ENCODE measurements at places on chromosomes 5 and 9.

DNA sequence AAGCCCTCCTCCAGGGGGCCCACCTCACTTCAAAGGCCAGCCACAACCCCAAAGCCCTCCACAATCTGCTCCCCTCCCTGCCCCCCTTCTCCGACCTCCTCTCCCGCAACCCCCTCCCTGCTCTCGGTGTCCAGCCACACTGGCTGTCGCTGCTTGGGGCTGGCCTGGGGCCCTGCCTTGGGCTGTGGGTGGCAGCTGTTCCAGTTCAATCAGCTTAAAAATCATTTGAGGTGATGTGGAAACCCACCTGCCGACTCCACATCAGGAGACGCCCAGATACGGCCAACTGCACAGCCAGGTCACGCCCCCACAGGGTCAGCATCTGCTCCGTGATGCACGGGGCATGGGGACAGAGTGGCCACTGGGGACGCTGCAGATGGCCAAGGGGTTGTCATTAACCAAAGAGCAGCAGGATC, 107.0 kb upstream of the MVB12B start:
- DNase-seq, result no peak

GRCh38 chr5:176171171-176171760, 67.0 kb upstream of the SIMC1 start:
- no peak for DNase-seq

DNA sequence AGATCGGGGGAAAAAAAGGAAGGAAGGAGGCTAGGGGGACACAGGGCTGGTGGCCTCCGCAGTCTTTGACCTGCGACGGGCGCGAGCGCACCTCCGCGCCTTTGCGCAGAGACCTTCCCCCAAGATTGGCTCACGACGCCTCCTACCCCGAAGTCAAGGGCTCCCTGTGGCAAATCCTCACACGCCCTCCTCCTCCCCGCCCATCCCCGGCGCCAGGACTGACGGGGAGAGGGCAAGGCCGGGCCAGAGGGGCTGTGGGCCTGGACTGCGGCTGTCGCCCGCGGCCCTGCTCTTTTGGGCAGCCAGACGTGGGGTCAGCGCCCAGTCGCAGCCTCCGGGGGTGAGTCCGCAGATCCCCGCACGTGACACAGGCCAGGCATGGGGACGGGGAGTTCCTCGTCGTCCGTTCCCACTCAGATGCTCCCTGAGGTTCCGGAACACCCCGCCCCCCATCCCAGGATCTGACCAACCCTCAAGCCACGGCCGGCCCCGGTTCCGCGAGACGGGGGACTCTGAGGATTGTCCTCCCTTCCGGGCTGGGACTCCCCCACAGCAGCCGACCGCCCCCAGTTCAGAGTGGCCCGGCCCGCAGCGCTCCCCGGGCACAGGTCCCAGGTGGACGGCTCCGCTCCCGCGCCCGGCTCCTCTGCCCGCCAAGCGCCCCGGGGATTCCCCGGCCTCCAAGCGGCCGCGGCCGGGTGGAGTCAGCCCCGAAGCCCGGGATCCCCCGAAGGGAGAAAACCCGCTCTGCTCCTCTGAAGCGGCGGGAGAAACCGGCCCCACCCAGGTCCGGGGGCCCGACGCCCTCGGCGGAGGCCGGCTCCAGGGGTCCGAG, 543 bp upstream of the ANKRD33B start:
- peak; percentile 42 for DNase-seq

DNA sequence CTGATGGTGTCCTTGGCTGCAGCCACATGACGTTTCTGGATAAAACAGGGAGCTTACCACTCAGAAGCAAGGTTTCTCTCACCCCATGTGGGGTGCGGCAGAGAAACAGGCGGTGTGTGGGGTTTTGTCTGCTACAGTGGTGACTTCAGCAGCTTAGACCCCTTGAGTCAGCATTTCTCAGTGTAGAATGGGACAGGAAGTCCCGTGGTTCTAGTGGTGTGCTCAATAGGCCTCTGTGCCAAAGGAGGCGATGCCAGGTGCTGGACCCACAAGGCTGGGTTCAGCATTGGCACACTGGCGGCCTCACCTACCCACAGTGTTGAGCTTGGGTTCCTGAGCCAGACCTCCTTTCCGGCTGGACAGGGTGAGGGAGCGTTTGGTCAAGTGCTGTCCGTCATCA, 125.2 kb upstream of the SMIM23 start:
- no peak for DNase-seq

GRCh38 chr5:2607598-2607997, 143.9 kb downstream of the IRX2 start:
- no peak for DNase-seq

- no peak for DNase-seq
These were observed 229.0 kb upstream of the PANK3 start for GRCh38 chr5:168808051-168808616.

- DNase-seq, result no peak
These were observed 116.4 kb upstream of the FST start for GRCh38 chr5:53364061-53364460.

DNA sequence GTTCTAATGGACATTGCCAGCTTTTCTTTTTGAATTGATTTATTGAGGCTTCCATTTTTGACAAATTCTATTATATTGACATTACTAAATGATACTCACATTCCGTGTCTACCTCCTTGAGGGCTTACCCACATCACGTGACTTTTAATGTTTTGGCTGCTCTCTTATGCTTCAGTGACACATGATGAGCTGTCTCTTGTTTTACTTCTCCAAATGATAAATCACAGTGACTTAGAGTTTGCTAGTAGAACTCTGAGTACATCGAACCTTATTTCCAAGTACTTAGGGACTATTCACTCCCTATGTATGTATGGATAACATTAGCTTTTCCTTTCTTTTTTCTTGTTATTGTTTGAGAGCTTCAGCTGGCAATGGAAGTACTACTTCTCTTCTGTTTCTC, 169.8 kb upstream of the KCNN2 start:
- DNase-seq, result no peak

DNA sequence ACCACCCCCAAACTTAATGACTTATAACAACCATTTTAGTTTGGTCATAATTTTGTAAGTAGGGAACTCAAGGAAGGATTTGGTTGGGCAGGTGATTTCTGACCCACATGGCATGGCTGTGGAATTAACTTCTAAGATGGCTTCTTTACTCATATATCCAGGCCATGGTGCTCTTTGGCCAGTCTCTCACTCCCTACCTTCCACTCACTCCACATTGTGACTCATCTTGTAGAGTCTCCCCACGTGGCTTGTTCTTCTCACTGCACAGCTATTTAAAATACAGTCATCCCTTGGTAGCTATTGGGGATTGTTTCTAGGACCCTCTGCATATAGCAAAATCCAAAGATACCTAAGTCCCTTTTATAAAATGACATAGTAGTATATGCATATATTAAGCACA, 76.6 kb upstream of the MAST4 start:
- DNase-seq, result no peak

- DNase-seq, result no peak
These were observed 112.8 kb upstream of the ELL2 start for GRCh38 chr5:96074460-96074859.

DNA sequence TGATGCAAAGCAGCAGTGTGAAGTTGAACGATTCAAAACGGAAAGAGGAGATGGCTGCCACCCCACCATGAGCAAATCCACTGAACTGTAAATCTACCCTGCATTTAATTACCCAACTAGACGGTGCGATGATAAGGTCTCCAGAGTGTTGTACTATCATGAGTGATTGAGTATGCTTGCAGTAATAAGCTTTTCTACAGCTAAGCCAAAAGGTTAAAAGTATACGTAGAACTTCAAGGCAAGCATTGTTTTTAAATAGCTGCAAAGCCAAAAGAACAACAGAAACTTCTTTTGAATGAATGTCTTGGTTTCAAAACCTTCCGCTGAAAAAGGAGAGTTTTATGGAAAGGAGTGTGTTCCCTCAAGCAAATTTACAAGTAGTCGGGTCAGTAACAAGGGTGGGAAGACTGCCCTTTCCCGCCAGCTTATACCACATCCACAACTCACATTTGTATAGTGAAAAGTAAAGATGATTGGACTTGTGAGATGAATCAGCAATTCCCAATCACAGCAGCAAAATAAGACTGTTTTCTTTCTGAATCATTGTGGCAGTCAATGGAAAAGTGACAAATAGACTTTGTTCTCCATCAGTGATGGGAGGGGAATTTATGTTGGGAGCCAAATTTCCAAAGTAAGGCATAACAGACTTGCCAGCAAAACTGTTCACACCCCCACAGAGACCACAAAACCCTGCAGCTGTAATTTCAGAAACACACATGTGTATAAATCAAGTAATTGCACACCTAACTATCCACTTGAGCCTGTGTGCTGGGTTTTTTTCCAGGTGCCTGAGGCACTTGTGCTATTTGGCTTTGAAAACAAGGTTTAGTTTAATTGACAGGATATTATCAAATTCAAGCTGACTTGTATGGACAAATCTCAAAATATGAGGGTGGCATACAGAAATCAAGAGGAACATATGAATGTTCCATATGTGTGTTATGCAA, 407.7 kb upstream of the GRAMD2B start:
- no peak for DNase-seq

GRCh38 chr5:53418409-53418808, 62.0 kb upstream of the FST start:
- DNase-seq, result no peak

GRCh38 chr9:132114102-132114707, 34.5 kb upstream of the MED27 start:
- DNase-seq, result no peak

GRCh38 chr9:105855987-105856386, 161.6 kb downstream of the TMEM38B start:
- no peak for DNase-seq

DNA sequence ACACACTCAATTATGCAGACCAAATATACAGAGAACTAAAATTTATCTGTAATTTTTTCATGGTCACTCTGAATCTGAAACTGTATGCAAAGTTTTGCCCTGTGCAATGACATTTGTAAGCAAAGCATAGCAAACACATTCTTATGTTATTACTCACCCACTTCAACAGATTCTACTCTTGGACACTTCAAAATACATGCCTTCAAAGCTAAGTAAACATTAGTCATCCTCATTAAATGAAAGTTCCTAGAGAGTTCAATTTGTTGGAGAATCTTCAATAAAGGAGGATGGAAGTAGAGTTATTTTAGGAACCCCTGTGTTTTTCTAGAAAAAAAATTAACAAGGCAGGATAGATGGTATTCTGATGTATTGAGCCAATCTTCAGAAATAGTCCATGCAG, 639.7 kb upstream of the C9orf72 start:
- no peak for DNase-seq

- no peak for DNase-seq
These were observed at the start of gene PTPRD for GRCh38 chr9:10612641-10613398. TSS of gene PTPRD (minus strand) at chr9:10613002.

- no peak for DNase-seq
These were observed 226.6 kb upstream of the SLC24A2 start for GRCh38 chr9:20015427-20015931.

GRCh38 chr5:50711280-50711679, 44.8 kb downstream of the PARP8 start:
- DNase-seq, result peak; percentile 21

DNA sequence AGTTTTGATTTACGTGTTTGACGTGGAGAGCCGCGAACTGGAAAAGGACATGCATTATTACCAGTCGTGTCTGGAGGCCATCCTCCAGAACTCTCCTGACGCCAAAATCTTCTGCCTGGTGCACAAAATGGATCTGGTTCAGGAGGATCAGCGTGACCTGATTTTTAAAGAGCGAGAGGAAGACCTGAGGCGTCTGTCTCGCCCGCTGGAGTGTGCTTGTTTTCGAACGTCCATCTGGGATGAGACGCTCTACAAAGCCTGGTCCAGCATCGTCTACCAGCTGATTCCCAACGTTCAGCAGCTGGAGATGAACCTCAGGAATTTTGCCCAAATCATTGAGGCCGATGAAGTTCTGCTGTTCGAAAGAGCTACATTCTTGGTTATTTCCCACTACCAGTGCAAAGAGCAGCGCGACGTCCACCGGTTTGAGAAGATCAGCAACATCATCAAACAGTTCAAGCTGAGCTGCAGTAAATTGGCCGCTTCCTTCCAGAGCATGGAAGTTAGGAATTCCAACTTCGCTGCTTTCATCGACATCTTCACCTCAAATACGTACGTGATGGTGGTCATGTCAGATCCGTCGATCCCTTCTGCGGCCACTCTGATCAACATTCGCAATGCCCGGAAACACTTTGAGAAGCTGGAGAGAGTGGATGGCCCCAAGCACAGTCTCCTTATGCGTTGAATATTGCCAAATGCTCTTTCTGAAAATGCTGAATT, 850 bp downstream of the RRAGA start:
- DNase-seq, result peak; percentile 7

DNA sequence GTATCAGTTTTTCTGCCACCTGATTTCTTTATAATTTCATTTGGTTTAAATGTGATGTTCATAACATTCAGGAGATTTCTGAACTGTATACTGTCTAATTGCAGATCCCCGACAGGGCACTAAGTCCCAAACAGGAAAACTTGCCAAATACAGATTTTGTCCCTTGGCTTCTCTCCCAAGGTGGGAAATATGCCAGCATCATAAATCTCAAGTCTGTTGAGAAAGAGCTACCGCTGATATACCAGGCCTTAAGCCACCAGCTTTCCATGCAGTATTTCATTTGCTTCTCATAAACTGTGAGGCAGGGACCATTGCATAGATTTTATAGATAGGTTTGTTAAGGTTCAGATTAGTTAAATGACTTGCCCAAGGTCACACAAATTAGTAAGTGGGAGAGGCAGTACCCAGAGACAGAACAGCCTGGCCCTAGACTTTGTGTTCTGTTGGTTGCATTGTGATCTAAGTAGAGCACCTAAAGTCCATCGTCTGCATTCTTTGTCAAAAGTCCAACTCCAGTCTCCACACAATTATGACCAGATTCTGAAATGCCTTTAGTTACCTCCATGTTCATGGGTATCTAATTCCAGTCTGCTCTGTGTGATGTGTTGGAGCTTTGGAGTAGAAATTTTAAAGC, 16.2 kb downstream of the GPR21 start:
- no peak for DNase-seq

DNA sequence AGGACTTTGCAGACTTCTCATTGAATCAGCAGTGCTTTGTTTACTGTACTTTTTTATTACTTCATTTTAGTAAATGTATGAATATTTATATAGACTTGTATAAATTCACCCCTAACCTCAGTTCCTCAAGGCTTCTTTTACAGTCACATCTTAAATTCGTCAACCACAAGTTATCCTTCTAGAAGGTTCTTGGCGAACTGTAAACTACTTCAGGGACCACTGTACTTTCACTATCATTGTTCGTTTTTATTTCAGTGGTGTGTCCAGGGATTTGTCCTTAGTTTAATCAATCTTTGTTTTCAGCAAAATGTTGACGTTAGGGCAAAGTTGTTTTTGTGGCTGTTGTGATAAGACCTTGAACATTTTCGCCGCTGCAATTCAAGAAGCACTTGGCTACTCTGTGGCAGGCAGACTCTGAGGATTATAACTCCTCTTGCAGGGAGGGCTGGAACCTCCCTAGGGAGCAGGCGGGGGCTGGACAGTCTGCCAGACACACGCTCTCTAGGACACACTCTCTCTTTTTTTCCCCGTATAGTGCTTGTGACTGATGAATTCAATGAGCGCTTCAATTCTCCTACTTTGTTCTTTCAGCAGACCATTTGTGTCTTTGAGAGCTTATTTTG, 252.8 kb downstream of the FBXL7 start:
- no peak for DNase-seq
